ENCODE measurements at places on chromosomes 5 and 9.

GRCh38 chr5:121273833-121274433, 577.7 kb upstream of the FTMT start:
- no peak for DNase-seq

DNA sequence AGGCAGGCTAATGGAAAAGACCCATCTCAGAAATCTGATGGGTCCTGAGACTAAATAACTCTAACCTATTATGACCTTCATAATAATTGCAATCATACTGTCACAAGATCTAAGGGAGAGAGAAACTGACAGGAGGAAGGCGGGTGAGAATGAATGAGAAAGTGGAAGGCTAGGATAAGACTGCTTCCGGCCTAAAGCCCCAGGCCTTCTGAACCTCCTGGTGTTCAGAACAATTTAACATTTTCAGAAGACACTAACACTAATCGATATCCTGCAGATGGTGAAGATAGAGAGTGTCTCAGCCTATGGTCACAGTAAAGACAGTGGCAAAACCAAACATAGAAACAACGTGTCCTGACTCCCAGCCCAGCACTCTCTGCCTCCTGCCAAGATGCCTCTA, 1.2 kb downstream of the RPS14 start:
- DNase-seq = no peak

- DNase-seq = no peak
Observed at GRCh38 chr9:35829764-35830096, 702 bp downstream of the TMEM8B start.

DNA sequence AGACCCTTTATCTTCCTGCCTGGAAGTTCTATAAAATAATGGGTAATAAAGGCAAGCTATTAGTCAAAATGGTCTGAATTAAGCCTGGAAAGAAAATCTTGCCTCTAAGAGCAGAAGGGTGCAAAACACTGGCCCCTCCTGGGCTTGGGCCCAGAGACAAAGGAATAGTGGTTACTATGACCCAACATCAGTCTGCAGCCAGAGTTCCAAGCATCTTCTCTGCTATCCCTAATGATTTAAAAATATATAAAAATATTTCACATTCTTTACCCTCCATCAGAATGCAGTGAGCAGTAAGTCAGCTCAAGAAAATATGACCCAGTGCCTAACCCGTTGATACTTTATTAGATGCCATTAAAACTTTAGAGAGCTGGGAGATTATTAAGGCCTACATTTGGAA, 14.7 kb downstream of the TNFAIP8 start:
- DNase-seq = no peak

GRCh38 chr5:43227655-43228054, 35.6 kb downstream of the NIM1K start:
- DNase-seq = no peak

Measured in activated CD8-positive, alpha-beta T cell treated with anti-CD3 and anti-CD28 coated beads for 36 hours (primary cell).